ENCODE measurements at places on chromosomes 2 and 18. TPM values are rescaled to one million over a fixed set of nuclear protein-coding genes. Genes with fewer than 3 reads are reported as not detected.

Gene NDC80
- total RNA-seq: 27.7 TPM

DNA sequence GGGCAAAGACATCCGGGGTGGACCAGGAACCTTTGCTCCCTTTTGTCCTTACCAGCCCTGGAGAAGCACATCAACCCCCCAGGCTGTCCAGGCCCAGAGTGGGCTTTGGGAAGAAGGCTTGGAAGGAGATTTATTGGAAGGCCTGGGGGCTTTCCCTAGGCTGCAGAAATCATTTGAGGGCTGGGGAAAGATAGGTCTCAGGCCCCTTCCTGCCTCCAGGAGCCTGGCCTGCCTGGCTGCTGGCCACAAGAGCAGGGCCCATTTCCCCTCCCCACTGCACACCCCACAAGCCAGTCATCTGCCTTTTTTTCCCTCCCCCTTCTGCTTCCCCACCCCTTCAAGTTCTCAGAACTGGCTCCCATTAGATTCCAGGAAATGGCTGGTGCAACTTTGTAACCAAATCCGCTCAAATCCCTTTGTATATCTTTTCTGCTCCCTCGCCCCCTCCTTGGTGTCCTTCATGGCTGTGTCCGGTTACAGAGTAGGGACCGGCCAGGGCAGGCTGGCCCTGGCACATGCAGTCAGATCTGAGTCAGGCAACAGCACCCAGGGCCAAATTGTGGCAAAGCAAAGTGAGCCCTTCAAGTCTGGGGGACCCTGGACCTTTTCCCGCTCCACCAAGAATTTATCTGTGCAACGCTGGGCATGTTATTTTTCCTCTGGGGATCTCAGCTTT, 20.8 kb upstream of the TNP1 start:
- DNase-seq: no peak

Gene CROCC2
- not detected for total RNA-seq

Gene PKDCC
- 15.1 TPM for total RNA-seq

- DNase-seq: no peak
Observed at GRCh38 chr18:61528961-61529360, 195.7 kb downstream of the CDH20 start.

Gene ME2
- 85.6 TPM for total RNA-seq

GRCh38 chr2:48590017-48590416, 27.6 kb upstream of the GTF2A1L start:
- DNase-seq: no peak

DNA sequence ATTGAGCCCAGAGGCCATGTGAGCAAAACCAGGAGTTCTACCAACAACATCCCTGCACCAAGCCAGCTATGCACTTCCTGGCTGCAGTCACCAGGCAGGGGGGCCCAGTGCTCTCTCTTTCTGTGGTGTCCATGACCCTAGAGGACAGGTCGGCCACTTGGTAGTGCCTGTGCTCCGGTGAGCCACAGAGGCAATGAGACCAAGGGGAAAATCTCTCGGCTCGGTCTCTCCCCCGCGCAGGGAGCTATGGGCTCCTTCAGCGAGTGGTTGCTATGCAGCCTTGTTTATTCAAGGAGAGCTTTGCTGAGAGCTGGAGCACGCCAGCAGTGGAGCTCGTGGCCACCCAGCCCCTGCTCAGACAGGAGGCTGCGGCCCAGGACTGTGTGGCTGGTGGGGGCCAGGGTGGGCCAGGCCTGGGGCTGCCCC, at the start of gene TOGARAM2:
TOGARAM2 (plus strand) TSS at position 283 of the 426 bp plus-strand sequence. CDS start 13,537 bp downstream, outside the sequence.
- no peak for DNase-seq

- no peak for DNase-seq
Observed at GRCh38 chr2:220550995-220551700, 923.7 kb downstream of the SLC4A3 start.

Gene DUSP2
- total RNA-seq: 0.80 TPM

DNA sequence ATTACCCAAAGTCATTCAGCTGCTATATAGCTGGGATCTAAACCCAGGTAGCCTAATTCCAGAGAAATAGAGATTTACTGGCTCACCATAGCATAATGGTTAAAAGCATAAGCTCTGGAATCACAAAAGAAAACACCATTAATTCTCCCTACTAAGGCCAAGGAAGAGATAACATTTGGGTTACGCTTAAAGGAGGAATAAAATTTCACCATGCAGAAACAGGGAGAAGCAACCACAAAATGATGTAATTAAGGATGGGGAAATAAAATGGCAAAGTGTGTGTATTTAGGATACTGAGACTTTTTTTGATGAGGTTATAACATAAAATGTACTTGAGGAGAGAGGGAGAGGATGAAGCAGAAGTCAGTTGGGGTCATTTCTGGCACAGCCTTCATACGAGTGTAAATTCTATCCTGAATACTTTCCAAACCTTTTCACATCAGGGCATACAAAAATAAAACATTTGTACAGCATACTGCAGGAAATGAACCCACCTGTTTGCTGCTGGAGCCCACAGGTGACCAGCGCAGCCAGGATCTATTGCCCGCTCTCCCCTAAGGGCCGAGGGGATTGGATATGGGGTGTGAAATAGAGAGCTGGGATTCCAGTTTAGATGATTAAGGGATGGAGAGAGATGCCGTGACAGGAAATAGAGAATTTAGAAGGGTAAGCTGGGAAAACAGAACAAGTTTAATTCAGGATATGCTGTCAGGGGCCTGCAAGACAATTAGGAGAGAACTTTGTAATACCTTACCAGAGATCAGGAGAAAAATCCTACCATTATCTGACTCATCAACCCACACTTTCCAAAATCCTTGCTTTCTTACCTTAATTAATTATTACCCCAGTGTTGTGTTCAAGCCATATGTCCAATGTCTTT, 43.8 kb upstream of the SERTAD2 start:
- DNase-seq: no peak

Gene DARS1
- total RNA-seq: 145 TPM

Gene RBBP8
- total RNA-seq: 45.8 TPM

DNA sequence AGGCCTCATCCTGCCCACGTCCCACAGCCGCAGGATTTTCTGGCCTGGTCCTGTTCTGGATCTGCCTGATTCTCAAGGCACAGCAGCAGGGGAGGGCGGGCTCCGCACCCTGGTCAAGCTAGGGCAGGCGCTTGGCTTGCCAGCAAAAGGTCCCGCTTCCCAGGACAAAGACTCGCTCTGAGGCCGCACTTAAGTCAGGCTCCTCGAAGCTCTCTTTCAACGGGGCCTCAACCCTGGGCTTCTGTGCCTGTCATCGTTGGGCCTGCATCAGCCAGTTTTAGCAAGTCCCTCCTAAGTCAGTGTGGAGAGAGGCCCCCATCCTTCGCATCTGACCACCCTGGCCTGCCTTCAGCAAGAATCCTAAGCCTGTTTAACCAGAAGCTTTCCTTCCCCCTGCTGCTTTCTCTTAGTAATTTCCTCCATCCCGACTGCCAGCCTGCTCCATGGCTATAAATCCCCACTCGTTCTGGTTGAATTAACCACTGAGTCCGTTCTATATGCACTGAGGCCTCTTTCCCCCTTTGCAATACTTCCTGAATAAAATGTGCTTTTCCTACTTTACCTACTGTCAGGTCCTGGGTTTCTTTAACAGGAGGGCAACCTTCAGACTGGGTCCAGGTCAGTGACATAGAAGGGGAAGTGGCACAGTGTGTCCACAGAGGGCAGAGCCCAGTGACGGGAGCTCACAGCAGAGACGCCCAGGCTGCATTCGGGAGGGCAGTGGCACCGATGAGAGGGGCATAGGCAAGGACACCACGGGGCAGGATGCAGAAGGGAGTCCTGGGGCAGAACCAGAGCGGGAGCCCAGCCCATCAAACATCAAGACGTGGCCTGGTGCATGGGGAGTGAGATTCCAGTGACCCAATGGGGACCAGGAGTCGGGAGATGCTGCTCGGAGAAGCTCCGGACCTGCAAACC, 62.7 kb downstream of the SP110 start:
- no peak for DNase-seq

DNA sequence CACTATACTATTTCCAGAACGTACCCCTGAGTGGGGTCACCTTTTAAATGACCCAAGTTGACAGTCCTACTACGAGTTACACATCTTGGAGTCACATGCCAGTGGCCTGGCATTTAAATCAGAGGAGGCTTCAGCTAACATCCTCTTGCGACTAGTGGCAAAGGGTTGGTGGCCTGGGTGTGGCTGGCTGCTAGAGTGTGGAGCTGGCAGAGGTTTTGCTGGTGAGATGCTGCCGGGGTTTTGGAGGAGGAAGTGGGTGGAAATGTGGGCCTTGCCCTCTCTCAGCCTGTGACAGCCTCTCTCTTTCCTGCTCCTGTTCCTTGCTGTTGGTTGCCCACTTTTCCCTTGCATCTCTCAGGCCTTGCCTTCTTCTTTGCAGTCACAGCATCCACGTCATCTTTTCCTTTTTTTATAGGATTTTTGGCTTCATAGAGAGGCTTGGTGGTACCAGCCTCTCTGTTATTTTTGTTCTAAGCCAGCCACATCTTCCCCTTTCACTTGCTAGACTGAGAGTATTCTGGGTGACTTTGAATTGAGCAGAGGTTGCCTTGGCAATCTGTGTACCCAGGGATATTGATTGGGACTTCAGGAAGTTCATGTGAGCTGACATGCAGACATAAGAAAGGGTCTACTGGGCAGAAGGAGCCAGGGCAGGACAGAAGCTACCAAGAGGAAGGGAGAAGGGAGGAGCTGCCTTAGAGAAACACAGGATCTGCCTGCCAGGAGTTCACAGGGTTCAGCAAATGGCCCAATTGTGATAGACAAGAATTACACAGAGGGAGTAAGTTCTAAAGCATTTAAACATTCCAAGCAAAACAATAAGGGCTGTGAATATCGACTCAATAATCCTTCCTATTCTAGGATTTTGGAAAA, 55.4 kb downstream of the CDC42EP3 start:
- no peak for DNase-seq

Gene SERPINB7
- total RNA-seq: 0.21 TPM

DNA sequence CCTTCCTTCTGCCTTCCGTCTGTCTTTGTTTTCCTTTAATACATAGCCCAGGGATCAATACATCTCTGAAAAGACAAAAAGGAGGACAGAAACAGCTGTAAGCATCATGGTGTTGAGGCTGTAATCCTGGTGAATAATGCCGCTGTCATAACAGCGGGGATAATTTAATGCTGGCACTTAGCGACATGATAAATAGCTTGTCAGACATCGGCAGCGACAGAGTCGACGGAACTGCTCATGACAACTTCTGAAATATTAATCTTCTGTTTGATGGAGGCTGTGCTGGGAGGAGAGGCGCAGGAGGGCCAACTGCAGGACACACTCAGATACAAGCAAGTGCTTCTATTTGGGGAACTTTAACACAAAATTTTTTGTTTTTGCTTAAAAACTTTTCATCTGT, 602.2 kb downstream of the GALR1 start:
- DNase-seq: no peak

GRCh38 chr18:32208023-32208422, 18.2 kb downstream of the MEP1B start:
- DNase-seq: no peak

- DNase-seq: no peak
Observed at GRCh38 chr2:189203177-189203799, 23.7 kb upstream of the COL5A2 start.

DNA sequence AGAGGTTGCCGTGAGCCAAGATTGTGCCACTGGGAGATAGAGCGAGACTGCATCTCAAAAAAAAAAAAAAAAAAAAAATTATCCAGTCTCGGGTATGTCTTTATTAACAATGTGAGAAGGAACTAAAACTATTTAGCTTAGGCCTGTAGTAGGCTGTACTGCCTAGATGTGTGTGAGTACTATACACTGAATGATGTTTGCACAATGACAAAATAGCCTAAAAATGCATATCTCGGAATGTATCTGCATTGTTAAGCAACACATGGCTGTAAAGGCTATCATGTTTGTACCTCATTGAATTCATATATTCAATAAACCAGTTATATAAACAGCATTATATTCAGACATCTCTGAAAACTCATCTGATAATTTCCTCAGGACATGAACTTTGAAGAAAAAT, 191.2 kb upstream of the SESTD1 start:
- DNase-seq: no peak

GRCh38 chr2:38648107-38648761, 17.7 kb upstream of the GALM start:
- DNase-seq: no peak

DNA sequence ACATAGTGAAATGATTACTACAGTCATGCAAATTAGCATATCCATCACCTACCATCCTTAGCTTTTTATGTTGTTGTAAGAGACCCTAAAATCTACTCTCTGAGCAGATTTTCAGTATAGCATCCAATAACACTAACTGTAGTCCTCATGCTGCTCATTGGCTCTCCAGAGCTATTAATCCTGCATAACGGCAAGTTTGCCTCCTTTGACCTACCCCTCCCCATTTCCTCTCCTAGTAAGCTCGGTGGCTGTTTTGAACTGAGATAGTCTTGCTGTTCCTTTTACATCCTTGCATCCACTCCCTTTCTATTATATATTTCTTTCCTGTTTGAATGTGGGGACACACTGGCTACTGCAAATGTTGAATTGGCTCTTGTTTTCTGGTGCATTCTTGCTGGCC, 481.5 kb downstream of the TSN start:
- DNase-seq: no peak

Gene DSG4
- not detected for total RNA-seq

- no peak for DNase-seq
Observed at GRCh38 chr2:150575861-150576260, 88.4 kb upstream of the RND3 start.

Gene TMEM37
- not detected for total RNA-seq

Gene GREB1
- 57.6 TPM for total RNA-seq

Gene ATAD2B
- 7.9 TPM for total RNA-seq

DNA sequence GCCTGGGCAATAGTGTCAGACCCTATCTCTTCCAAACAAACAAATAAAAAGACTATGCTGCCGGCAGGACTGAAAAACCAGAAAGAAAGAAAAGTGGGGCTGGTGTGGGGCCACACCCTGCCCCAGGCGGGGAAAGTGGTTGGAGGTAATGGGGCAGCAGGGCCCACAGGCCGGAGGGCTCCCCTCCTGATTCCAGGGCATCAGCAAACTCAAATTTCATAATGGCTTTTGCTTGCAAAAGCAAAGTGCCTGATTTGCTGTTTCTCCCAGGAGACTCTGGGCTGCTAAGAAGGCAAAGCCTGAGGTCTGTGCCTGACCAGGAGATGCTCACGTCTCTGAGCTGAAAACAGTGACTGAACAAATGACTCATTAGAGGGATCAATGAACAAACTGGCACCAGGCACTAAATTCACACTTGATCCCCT, 121.9 kb downstream of the HDAC4 start:
- no peak for DNase-seq

DNA sequence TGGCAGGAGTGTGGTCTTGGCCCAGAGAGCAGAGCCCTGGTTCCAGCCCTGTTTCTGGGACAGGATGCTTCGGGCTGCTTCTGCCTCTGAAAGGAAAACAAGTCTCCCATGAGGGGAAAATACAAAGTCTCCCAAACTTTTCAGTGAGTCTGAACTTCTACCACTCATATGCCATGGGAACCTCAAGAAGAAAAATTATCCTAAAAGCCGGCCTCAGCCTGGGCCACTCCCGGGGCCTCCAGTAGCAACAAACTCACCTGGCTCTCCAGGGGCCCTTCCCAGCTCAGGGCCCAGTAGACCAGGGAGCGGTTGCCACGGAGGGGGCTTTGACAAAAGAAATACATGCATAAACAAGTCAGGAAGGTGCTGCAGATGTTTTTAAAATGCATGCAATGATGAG, 289.2 kb upstream of the HDAC4 start:
- no peak for DNase-seq

Gene DQX1
- total RNA-seq: 0.16 TPM

Gene LCLAT1
- total RNA-seq: 23.9 TPM

GRCh38 chr2:212237350-212238095, 301.1 kb downstream of the ERBB4 start:
- no peak for DNase-seq

GRCh38 chr2:98487101-98487805, 42.6 kb downstream of the INPP4A start:
- no peak for DNase-seq

Data from SK-MEL-5 (cell line).